Fibroblast of the aortic adventitia (primary cell): ENCODE measurements at places on chromosomes 16 and 17.

DNA sequence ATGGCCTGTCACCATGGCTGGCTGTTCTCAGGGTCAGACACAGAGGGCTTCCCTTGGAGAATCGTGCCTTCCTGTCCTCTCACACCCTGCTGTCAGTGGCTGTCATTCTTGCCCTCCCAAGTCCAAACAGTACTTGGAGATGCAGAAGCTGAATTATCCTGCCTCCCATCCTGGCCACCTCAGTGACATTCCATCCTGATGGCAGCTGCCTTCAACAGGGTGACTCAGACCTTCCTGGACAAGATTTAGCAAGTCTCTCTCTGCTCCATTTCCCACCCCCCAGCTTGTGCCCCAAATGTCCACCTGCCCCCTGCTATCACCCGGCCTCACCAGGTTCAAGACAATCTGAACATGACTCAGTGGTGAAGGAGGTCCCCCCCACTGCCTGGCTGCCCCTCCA lies 4.8 kb upstream of the KRT36 start:
- DNase-seq: peak; percentile 22

- DNase-seq: no peak
Observed at GRCh38 chr17:48997827-48998586, 822 bp downstream of the IGF2BP1 start.

DNA sequence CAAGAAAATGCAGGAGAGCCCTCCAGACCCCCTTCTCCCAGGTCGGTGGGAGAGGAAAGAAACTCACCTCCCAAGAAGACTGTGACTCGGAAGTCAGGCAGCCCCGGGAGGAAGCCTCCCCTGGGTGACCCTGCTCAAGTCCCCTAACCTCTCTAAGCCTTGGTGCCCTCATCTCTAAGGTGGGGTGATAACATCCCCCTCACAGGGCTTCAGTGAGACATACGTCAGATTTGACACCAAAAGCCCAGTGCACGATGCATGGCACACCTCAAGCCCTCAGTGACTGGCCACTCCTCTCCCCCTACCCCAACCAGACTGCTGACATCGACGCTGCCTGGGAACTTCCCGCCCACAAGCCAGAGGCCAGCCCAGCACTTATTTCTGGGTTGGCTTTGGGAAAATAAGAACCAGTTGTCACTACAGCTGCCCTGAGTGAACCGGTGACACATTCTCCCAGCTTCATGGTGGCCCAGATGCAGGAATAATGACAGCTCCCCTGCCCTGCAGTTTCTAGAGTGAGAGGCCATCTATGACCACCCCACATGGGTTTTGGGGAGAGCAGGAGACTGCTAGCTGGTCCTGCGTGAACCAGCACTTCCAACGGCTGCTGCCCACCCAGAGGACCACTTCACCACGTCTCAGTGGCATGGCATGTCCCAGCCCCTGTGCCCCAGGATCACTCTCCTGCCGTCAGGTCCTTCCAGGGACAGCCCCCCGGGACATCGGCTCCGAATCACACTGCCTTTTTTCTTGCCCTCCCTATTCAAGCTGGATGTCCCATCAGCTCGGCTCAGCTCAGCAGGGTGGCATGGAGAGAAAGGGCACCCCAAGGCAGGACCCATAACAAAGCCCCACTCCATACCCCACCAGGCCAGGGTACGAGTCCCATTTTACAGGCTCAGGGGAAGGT lies 9.5 kb downstream of the KNOP1 start:
- DNase-seq: no peak

DNA sequence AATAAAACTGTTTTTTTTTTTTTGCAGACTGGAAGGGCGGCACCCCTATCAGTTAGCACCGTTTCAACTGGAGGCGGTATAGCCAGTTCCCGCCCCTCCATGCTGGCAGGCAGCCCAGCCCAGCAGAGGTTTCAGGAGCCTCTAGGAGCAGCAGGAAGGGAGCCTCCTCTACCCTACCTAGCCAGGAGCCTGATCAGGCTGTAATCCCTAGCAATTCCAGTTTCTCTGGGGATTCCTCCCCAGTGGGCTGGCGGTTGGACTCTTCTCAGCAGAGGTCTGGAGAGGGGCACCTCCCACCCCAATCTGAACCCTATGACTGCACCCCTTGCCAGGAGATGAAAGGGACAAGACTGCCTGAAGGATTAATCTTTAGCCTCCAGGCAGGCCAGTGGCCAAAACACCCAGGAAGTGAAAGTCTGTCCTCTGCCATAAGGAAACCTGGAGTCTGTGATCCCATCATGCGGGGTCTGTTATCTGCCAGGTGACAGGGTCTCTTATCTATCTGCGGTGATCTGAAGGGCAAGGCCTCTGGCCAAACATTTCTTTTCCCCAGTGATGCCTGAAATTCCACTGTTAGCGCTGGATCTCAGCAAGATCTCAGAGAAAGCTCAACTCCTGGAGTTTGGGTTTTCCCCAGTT lies 4.9 kb upstream of the CDH1 start:
- DNase-seq: peak; percentile 17

GRCh38 chr17:40021451-40021971 lies 6.3 kb downstream of the CSF3 start:
- peak; percentile 42 for DNase-seq

GRCh38 chr16:27924411-27925118 lies 138.9 kb downstream of the GSG1L start:
- DNase-seq: peak; percentile 41
